ENCODE measurements at places on chromosomes 1 and 21. TPM values are rescaled to one million over a fixed set of nuclear protein-coding genes. Genes with fewer than 3 reads are reported as not detected.

AMIGO1 gene
- 0.92 TPM for total RNA-seq

DNA sequence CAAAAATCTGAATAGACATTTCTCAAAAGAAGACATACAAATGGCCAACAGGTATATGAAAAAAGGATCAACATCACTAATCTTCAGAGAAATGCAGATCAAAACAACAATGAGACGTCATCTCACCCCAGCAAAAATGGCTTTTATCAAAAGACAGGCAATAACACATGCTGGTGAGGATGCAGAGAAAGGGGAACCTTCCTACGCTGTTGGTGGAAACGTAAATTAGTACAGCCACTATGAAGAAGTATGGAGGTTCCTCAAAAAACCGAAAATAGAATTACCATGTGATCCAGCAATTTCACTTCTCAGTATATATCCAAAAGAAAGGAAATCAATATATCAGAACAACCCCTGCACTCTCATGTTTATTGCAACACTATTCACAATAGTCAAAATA is 65.1 kb upstream of the ATP1B1 start:
- DNase-seq = no peak

LMX1A gene
- not detected for total RNA-seq

- no peak for DNase-seq
Measured at GRCh38 chr1:176884911-176885310, 279.6 kb downstream of the ASTN1 start.

DNA sequence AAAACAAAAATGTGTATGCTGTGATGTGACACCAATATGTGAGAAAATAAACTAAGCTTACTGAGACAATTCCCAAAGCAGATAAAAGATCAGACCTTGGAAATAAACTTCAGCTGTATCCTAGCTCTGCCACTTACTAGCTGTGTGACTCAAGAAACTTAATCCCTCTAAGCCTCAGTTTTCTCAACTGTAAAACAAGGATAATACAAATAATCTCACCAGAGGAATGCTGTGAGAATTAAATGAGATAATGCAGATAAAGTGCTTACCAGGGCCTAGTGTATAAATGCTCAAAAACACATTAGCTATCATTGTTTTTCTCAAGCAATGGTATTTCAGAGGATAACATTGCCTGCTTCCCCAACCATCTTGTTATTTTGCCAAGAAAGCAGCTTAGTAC is 2.1 kb downstream of the HEATR1 start:
- no peak for DNase-seq

DNA sequence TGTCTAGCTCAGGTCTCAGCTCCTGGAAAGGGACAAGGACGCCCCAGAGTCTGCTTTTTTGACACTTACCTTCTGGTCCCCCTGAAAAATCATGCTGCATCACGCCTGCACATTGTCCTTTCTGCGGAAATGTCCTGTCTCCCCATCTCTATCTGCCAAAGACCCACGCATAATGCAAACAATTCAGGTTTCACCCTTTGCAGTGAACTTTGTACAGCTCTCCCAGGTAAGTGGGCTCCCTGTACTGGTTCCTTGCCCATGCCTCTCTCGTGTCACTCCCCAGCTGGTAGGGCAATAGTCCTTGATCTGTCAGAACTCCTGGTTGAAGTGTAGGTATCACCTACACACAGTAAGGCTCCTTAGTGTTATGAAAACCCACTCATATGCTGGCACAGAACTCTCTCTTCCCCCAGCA is 102.9 kb upstream of the IRF2BP2 start:
- no peak for DNase-seq

Data from epithelial cell of proximal tubule (primary cell).